ENCODE measurements at places on chromosomes 12 and 14.

- no peak for DNase-seq
These were observed 172.7 kb downstream of the ANO6 start for GRCh38 chr12:45388545-45388944.

DNA sequence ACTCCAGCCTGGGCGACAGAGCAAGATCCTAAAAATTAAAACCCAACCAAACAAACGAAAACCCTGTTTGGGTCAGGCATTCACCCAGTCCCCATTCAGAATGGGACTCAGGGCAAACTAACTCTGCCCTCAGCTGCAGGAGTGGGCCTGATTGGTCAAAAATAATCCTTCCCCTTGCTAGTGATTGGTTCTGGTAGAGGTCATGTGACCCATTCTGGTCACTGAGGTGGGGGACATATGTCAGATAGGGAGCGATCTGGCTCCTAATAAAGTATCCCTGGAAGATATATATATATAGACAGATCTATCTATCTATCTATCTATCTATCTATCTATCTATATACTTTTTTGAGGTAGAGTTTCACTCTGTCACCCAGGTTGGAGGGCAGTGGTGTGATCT is 29.5 kb upstream of the MED13L start:
- DNase-seq, result no peak

DNA sequence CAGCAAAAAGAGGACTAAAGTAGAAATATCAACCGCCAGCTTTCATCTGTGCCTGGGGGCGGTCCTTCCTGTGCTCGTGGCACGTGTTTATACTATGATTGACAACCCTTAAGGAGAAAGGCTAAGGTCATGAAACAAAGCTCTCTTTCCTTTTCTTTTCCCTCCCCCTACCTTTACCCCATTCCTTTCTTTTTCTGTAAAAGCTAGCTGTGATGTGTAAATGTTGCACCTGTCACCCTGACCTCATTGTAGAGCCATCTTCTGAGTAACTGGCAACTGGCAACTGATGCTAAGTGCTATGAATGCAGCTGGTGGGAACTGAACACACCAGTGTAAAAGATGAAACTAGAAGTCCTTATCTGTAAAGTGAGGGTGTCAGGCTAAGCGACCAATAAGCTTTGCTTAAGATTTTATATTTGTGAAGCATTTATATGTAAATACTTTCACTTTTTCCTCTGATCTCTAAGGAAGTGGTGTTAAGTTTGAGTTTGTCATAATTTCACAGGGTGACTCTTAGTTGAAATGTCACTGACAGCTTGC is 102.8 kb upstream of the BCAT1 start:
- DNase-seq, result no peak

GRCh38 chr12:13275241-13276085 is 78.9 kb downstream of the EMP1 start:
- DNase-seq, result peak; percentile 10

DNA sequence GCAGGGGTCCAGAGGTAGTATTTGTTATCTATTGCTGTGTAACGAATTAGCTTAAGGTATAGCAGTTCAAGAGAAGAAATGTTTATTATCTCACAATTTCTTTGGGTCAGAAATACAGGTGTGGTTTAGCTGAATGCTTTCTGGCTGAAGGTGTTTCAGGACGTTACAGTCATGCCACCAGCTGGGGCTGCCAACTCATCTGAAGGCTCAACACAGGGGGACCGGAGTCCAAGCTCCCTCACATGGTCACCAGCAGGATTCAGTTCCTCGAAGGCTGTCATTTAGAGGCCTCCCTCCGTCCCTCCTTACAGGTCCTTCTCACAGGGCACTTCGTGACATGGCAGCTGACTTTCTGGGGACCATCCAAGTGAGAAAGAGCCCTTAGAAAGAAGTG is 37.5 kb upstream of the SINHCAF start:
- no peak for DNase-seq

DNA sequence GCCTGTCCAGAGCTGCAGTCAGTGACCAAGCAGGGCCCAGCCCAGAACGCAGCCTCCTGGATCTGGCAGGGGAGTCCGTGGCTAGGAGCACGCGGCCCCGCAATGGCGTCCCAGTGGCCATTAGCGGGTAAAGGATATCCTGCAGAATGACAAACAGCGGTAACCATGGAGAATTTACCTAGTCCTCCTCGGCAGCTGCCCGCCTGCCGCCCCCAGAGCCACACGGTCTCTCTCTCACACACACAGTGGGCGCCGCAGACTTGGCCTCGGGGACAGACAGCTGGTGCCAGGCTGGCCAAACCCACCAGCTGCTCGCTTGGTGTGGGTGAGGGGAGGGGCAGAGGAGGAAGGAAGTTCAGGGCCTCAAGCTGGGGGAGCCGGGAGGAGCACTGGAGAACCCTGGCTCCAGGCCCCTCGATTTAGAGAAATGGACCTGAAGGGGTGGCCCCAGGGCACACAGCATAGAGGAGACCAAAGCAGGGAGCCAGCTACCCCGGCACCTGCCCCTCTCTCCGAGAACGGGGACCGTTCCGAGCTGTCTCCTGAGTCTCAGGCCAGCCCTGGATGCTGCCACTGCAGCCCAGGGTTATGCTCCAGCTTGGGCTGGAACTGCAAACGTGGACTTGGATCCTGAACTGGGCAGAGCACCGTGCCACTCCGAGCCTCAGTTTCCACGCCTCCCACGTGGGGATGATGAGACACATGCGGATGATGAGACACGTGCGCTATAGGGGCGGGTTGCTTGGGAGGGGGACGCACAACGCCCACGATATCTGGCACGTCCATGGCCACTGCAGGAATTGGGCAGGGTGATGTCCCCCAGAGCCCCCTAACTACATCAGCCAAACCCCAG is 3.4 kb downstream of the CDK2AP1 start:
- DNase-seq, result peak; percentile 76

DNA sequence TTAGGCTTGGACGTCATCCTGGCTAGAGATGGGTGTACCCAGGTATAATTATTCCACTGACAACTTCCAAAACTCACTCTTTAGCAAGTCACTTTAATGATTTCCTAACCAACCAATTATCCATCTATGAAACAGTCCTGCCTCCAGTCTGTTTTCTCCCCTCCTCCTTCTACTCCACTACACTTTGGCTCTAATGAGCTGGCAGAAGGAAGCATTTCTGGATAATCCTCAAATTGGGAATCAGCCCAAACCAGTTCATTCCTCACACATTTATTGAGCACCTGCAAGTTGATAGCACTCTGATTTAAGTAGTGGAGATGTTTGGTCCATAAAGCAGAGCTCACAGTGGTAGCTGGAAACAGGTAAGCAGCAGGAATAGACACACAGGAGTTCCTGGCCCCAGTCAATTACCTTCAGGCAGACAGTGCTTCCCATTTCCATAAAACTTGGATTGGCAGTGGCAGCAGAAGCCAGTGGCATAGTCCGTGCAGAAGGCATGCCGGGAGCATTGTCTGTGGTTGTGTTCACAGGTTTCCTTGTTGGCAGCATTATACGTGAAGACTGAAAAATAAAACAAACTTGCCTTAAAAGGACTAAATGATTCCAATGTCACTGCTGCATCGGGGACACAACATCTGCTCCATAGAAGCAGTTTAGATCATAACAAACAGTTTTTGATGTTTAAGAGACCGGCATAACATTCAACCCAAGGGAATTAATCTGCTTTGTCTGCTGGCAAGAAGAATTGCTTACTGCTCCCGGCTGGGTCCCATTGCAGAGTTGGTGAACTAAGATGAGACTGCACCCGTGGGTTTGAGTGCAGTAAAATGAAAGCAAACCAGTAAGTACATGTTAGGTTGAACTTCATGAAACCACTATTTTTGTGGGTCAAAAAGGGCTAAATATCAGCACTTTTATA is 26.2 kb downstream of the NID2 start:
- peak; percentile 34 for DNase-seq

DNA sequence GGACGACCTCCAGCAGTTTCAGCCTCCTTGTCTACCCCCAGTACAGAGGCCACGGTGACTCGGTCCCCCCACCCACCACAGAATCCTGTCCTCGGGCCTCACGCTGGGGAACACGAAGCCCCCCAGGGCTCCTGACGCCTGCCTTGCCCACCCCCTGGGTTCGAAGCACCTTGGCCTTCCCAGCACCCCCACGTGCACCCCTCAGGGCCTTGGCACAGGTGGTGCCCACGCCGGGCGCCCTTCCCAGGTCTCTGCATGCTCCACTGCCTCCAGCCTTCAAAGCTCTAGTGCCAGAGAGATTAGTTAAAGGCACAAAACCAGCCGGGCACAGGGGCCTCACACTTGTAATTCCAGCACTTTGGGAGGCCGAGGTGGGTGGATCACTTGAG is 61.8 kb downstream of the NOC4L start:
- DNase-seq, result no peak

DNA sequence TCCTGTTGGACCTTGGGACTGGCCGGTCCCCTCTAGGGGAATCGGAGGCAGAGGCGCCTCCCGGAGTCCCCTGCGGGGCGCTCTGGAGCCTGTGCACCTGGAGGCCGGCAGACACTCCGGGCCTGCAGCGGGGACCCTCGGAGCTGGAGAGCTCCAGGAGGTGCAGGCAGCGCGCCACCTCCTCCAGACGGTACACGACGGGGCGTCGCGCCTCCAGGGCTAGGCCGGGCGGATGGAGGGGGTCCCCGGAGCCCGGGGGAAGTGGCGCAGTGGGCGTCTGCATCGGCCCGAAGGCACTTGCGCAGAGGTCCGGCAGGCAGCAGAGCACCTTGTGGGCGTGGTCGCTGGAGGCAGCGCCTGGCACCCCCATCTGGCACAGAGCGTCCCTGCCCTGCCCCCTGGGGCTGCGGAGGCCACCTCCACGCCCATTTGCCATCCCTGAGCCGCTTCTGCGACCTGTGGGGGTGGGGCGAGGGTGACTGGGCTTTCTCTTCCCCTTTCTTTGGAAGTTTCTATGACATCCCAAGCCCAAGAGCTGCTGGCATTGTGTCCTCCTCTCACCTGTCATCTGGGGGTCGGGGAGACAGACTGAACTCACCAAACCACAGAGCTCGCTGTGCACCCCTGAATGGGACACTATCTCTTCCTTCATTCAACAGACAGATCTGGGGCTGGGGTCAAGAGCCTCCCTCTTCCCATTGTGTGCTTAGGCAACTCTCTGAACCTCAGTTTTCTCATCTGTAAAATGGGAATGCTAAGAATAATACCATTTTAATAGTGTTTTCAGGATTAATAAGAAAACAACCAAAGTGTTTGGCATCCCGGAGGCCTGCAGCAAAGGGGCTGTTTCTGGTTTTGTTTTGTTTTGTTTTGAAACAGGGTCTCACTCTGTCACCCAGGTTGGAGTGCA is 37.5 kb upstream of the CORO1C start:
- no peak for DNase-seq

DNA sequence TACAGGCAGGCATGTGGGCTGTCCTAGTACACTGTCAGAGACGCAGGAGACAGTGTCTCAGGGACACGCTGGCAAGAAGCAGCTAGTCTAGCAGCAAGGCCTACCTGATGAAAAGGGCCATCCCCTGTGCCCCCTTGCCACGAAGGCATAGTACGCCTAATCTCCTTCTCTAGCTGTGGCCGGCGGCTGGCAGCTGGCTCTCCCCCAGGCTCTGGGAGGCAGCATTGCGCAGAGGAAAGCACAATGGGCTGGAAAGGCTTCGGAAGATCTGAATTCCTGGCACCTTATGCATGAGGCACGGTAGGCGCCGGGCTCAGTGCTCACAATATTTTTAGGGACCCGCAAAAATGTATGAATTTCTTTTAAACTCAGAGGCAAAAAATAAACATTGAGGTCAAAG is 16.0 kb upstream of the PLEKHH1 start:
- DNase-seq, result no peak

DNA sequence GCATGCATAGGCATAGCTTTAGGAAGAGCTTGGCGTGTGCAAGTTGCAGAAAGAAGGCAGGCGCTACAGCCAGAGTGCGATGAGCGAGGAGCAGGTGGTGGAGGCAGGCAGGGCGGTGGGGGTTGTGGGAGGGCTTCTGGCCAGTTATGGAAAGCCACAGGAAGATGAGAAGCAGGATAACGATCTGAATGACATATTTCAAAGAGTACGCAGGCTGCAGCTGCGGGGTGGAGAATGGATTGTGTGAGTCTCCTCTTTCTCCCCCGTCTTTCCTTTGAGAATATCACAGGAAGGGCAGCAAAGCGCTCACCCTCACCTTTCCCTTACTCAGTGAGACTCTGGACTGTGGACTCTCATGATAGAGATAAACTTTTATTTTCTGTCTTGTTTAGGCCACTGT is 48.7 kb upstream of the PLXNC1 start:
- DNase-seq, result peak; percentile 62

DNA sequence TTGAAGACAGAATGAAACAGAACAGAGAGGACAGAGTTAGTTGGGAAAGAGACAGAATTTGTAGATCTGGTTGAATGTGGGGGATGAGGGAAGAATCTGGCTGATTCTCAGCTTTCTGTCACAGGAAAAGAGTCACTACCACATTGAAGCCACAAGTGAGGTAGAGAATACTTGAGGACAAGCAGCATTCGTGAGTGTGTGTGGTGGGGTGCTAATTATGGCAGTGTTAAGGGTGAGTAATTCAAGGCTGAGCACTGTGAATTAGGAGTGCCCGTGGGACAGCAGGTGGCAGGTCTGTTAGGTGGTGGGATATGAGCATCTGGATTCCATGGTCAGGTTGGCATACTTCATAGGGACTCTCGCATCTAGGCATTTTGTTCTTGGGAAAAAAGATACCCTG is 347.4 kb upstream of the PRICKLE1 start:
- no peak for DNase-seq

- DNase-seq, result no peak
These were observed 1.1 kb downstream of the ETV6 start for GRCh38 chr12:11650286-11651281.

DNA sequence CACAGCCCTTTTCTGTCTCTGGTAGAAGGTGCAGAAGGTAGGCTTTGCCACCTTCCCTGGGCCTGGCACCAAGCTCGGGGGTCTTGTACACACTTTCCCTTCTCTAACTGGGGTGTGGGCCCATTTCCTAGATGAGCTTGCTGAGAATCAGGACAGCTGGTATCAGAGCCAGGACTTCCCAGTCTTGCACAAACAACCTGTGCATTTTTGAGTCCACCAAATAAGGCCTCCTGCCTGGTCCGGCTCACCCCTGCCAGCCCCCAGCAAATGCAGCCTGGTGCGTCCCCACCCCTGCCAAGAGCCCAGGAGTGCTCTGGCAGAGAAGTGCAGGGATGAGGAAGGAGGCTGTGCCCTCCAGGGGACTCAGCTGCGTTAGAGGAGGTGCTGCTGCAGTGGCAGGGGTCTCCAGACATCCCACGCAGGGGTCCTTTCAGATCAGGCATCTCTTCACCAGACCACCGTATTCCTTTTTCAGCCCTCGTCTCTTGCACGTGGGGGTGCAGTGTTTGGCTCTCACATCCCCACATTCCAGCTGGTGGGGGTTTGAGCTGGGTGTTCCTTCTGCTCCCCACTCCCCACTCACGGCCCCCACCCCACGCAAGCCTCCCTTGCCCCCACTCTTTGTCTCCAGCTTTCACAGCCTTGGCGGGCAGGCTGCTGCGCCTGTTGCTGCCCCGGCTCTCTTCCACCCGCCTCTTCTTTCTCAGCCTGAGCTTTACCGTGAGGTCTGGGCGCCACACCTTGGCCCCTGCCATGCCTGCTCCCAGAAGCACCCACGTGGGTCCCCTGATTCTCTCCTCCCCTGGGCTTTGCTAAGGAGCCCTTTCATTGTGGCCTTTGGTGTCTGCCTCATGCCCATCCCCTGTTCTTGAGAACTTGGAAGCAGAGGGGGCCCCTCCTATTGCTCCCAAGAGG is 32.3 kb downstream of the MEG3 start:
- no peak for DNase-seq

All from NCI-H446 treated with DMSO at 0.1 percent for 48 hours (cell line).